Spinal cord (tissue), 10 donors: ENCODE measurements at places on chromosomes 7 and 10.
A peak's percentile ranks its signal among the peaks of the same experiment; 100 is the strongest.

DNA sequence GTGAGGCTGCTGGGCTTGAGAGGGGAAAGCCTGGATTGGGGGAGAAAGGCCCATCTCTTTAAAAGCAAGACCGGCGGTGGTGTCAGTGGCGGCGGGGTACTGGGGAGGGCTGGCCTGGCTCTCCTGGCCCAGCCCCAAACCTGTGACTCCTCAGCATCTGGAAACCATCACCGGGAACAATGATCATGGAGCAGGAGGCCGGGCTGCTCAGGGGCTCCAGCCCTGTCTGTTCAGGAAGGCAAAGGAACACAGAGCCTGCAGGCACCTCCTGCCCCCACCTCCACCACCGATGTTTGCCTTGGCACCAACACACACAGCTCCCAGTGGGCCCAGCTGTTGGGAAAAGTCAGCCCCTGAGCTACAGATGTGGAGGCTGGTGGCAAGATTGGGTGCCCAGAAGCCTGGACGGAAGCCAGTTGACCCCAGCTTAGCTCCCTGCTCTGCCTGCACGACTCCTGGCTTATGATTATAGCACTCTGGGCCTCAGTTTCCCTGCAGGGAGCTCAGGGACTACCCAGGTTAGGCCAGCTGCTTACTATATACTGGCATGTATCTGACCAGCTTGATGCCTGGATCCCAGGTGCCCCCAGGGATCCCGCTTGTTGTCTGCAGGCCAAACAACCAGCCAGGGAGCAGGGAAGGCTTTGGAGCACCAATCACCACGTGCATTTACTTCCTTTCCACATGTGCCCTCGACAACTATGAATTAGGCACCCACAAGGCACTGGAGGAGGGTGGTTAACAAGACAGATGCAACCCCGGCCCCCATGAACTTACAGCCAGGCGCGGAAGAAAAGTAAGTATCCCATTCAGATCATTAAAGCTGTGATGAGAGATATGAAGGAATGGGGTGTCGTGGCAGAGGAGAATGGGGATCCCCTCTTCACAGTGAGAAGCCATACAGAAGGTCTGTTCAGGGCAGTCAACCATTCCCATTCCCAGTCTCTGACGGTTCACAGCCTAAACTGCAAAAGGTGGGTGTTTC is 37.3 kb downstream of the ZCCHC24 start:
- DNase-seq = no peak

- no peak for DNase-seq
These were observed 834.3 kb upstream of the C7orf33 start for GRCh38 chr7:147756300-147756699.

DNA sequence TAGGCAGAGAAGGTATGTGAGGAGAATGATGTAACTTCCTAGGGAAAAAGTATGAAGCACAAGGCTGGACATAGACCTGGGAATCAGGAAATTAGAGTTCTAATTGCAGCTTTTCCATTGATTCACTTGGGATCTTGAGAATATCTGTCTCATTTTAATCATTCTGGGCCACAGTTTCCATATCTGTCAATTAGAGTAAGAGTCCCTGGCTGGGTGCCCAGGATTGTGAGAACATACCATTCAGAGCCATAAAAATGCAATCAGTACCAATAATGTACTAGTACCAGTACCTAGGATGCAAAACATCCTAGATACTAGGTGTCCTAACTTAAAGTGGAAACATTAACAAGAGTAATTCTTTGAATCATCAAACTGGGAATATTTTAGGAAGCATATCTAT is 29.6 kb downstream of the CAV1 start:
- peak; percentile 7 for DNase-seq

DNA sequence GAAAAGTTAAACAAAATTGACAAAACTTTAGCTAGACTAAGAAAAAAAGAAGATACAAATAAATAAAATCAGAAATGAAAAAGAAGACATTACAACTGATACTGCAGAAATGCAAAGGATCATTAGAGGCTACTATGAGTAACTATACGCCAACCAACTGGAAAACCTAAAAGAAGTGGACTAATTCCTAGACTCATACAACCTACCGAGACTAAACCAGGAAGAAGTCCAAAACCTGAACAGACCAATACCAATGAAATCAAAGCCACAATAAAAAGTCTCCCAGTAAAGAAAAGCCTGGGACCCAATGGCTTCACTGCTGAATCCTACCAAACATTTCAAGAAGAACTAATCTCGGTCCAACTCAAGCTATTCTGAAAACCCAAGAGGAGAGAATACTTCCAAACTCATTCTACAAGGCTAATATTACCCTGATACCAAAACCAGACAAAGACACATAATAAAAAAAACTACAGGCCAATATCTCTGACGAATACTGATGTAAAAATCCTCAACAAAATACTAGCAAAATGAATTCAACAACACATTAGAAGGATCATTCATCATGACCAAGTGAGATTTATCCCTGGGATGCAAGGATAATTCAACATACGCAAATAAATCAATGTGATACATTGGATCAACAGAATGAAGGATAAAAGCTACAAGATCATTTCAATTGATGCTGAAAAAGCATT is 20.3 kb downstream of the ELAPOR2 start:
- no peak for DNase-seq

DNA sequence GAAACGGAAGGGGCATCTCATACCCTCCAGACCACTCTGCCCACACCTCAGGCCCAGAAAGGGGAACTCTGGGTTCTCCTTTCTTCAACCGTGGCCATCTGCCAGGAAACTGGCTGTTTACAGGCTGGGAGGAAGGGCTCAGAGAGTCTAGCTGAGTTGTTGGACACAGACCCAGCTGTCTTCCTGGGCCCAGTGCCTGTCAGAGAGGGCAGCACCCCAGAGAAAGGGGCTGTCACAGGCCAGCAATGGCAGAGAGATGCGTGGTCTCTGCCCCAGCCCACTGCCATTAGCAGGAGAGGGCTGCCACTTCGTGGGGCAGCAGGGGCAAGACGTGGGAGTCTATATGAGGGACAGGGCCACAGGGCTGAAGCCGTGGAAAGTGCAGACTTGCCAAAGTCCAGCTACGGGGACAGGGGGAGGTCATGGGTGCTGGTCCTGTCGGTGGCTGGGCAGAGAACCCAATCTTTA is 11.0 kb downstream of the GRID1 start:
- DNase-seq = peak; percentile 91

DNA sequence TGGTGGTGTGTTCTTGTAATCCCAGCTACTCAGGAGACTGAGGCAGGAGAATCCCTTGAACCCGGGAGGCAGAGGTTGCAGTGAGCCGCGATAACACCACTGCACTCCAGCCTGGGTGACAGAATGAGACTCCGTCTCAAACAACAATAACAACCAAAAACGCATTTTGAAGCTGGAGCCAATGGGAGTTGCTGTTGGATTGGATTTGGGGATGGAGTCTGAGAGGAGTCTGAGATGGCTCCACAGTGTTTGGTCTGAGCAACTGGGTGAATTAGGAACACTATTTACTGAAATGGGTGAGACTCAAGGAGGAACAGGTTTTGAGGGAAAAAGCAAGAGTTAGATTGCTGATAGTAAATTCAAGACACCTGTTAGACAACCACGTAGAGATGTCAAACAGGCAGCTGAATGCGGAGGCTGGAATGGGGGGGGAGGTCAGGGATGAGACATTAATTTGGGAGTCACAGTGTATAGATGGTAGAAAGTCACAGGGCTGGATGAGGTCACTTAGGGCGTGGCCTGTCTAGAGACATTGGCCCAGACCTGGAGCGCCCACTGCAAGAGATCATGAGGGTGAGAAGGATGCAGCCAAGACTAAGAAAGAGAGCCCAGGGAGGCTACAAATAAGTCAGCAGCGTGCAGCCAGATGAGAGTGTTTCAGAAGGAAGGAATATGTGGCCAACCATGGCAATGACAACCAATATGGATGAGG is 56.4 kb downstream of the CYCS start:
- no peak for DNase-seq

DNA sequence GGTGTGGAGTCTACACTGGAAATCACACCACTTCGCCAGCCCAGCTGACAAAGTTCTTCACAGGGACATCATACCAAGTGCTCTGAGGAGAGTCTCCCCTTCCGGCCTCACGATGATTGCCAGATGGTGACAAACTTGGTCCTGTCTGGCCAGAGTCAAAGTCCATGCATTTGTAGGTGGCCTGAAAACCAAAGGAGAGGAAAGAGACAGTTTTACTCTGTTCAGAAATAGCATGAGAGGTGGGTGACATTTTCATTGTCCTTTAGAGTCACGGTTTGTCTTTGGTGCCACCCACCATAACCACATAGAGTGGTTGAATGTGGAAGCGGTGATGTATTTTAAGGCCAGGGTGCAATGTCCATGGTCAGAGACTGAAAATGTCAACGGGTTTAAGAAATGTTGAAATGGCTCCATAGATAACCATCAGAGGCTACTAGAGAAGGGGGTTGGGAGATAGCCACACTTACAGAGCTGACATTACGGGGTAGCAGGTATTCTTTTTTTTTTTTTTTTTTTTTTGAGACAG is 33.0 kb downstream of the BTBD16 start:
- DNase-seq = no peak

DNA sequence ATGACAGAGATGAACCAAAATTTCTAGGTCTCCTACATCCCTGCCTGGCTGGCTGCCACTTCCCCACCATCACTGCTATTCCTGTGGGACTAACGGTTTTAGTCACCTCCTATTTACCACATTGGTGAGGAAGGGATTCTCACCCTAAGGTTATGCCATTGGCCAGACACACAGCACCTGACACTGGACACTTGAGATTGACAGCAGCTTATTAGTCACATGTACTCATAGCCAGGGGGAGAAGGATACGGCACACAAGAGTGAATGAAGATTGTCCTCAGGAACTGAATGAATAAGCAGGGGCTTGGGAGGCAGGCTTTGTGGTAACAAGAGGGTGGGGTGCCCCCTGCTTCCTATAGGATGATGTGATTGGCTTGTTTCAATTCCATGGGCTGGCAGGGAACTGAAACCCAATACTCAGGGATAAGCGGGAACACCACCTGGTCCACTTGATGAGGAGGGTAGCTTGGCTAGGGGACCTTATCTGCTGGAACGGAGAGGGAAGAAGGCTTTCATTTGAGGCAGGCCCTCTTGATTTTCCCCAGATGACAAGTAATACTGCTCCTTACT is 99.0 kb downstream of the SPAG6 start:
- no peak for DNase-seq

DNA sequence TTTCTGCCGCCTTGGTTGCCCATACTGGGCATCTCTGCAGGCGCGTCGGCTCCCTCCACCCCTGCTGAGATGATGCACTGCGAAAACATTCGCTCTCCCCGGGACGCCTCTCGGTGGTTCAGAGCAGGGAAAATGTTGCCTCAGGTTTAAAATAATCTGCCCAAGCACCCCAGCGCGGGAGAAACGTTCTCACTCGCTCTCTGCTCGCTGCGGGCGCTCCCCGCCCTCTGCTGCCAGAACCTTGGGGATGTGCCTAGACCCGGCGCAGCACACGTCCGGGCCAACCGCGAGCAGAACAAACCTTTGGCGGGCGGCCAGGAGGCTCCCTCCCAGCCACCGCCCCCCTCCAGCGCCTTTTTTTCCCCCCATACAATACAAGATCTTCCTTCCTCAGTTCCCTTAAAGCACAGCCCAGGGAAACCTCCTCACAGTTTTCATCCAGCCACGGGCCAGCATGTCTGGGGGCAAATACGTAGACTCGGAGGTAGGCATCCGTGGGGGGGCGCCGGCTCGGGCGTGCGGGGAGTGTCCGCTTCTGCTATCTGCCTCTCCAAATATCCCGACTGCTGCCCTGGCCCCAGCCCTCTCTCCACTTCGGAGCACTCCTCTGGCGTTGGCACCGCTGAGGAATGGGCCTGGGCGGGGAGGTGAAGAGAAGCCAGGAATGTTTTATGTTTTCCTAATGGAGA is at the start of gene CAV1:
Gene CAV1, plus strand, starts transcription at position 428 of the 689 bp plus-strand sequence. Its CDS starts 27 bp downstream, at position 455.
- no peak for DNase-seq

DNA sequence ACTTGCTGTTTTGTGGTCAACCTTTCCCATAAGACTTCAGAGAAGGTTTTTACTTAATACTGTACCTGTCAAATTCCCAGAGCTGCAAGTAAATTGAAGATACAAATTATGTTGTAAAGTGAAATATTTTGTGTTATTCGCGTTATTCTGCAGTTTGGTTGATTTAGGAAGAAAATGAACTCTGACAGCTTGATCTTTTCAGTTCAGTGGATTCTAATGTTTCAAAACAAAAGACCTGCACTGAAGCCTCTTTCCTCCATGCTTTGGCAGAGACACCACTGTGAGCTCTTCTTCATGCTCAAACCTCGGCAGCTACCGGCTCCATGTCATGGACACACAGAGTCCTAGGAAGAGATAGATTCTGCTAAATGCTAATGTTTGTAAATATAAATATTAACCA is 75.7 kb upstream of the INSYN2A start:
- no peak for DNase-seq

DNA sequence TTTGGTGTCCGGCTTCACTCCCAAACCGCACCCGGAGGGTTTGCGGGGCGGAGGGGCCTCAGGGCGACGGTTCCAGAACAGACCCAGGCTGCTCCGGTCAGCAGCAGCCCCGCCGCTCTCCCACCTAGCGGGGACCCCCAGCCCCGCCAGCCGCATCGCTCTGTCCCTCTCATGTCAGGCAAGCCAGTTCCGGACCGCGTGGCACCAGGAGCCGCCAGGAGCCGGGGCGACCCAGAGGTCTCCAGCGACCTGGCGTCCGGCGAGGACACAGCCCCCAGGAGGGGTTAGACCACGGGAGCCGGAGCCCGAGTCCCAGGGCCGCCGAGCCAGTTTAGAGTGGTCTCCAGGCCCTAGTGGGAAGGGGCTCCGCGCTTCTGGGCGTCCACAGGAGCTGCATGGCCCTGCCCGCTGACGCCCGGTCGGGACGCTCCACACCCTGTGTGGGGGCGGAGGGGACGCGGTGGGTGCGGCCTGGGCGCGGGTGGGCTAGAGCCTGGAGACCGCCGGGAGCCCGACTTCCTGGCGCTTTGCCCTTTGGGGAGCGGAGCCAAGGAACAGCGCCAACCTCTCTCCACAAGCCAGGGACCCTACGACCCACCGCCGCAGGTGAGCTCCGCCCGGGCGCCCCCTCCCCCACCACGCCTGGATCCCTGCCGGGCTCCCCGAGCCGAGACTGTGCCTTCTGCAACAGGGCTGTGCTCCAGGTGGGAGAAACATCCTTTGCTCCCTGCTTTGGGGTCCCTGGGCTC is 43.4 kb downstream of the ZNF117 start:
- DNase-seq = no peak

- DNase-seq = no peak
These were observed 93.5 kb downstream of the WNT2 start for GRCh38 chr7:117229350-117229749.

GRCh38 chr10:598415-599170 is 90.9 kb downstream of the DIP2C start:
- no peak for DNase-seq

- no peak for DNase-seq
These were observed 91.5 kb downstream of the CUL1 start for GRCh38 chr7:148790131-148790726.

DNA sequence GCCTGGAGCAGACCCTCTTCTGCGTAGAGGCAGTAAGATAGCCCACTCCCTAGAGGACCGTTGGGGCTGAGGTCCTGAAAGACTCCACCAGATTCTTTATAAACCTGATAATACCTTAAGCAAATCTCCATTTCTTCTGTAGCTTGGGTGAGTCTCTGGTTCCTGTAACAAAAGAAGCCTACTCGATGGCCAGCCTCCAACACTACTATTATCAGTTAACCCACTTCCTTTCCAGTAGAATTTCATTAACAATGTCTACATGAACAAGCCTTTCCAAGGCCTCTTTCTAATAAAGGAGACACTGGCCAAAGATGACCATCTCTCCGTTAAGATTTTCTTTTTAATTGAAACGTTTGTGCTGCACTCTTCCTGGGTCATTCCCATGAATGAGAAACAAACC is 201.7 kb upstream of the KCTD7 start:
- DNase-seq = no peak

- DNase-seq = no peak
These were observed 50.1 kb upstream of the IFRD1 start for GRCh38 chr7:112400141-112400540.
